HT-29 (cell line): ENCODE measurements at places on chromosomes 4 and X.
A peak's percentile ranks its signal among the peaks of the same experiment; 100 is the strongest.

DNA sequence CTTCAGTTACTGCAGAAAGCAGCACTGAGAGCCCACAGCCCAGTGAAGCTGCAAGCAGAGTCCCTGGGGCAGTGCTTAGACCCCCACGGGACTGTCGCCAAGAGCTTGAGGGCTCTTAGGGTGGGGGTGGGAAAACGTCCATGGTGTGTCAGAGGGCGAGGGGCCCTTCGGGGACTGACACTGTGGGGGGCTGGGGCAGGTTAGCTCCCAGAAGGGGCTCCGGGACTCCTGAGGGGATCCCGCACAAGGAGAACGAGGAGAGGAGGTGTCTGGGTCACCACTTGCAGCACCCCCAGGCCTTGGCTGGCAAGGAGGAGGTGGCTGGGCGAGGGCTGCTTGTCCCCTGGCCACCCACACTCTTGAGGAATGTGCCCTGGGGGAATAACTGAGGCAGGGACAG is 20.8 kb downstream of the NAT8L start:
- no peak for DNase-seq

- no peak for DNase-seq
Observed at GRCh38 chr4:8581094-8581861, 1.1 kb downstream of the GPR78 start.

- no peak for DNase-seq
Observed at GRCh38 chr4:145340071-145340675, 141.5 kb upstream of the SMAD1 start.

DNA sequence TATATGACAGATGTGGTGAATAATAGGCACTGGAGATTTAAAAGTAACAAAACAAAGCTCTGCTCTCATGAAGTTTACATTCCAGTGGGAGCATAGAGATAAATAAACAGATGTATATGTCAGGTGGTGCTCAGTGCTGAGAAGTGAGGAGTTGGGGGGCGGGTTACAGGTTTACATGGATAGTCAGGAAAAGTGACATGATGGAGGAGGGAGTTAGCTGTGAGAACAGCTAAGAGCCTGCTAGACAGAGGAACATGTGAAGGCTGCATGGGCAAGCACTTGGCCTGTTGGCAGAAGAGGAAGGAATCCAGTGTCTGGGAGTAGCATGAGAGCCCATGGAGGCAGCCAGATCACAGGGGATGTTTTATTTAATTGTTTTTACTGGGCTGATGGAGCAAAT is 10.2 kb upstream of the TMEM156 start:
- DNase-seq: no peak

DNA sequence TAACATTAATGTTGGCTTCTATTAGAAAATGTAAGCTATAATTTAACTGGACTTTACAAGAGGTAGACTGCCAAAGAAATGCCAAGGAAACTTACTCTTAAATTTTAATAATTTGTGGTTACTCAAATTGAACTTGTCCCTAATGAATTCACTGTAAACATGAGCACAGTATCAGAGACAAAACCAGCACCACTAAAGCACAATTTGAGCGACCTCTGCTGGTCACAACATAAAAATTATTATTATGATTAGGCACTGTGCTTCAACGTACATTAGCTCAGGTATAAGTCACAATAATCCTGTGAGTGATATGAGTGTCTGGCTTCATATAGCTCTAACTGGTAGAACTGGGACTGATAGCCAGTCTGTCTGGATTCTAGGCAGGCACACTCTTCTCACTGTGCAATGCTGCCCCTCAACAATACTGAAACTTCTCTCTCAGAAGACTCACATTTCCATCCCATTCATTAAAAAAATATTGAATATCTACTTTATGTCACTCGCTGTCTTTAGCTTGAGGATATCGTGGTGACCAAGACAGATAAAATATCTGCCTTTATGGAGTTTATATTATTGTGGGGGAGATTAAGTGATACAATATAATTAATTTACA is 8.0 kb downstream of the NUDT6 start:
- peak; percentile 80 for DNase-seq

- DNase-seq: no peak
Observed at GRCh38 chrX:39492497-39493162, 605.1 kb downstream of the BCOR start.
